Omental fat pad (tissue), 4 donors: ENCODE measurements at places on chromosomes 12 and 14.

DNA sequence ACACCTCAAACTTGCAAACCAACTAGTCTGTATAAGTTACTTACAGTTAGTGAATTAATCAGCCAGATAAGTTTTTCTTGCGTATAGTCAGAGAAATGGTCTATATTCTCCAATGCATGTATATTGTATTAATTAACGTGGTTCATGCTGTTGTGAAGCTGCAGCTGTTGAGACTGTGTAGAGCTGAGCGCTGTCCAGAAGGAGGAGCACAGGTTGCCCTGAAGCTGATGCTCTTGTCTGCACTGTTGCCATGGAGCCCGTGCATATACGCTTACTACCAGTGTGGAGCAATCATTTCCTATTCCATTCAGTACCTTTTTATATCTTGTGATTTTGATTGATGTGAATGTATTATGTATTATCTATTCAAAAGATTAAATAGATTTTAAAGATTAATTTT, 74.3 kb upstream of the ARID2 start:
- no peak for DNase-seq

DNA sequence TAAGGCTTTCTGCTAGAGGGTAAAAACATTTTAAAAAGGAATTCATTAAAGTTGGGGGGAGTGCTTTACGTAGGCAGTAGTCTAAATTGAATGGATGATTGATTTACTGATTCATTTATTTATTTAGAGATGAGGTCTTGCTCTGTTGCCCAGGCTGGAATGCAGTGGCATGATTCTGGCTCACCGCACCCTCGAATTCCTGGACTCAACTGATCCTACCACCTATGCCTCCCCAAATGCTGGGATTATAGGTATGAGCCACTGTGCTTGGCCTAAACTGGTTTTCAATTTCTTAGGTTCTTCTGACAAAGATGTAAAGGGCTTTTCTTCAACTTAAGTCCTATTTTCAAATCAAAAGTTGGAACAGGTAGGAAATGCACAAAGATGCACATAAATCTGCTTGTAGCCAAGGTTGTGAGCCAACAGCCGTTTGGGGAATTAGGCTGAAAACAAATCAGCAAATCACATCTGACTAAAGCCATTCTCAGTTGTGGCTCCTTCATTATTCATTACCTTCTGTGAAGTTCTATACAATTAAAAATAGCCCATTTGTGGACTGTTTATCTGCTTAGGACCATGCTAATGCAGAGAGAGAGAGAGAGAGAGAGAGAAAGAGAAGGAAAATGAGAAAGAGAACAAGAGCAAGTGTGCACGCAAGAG, 218.0 kb downstream of the PPM1H start:
- DNase-seq, result no peak

DNA sequence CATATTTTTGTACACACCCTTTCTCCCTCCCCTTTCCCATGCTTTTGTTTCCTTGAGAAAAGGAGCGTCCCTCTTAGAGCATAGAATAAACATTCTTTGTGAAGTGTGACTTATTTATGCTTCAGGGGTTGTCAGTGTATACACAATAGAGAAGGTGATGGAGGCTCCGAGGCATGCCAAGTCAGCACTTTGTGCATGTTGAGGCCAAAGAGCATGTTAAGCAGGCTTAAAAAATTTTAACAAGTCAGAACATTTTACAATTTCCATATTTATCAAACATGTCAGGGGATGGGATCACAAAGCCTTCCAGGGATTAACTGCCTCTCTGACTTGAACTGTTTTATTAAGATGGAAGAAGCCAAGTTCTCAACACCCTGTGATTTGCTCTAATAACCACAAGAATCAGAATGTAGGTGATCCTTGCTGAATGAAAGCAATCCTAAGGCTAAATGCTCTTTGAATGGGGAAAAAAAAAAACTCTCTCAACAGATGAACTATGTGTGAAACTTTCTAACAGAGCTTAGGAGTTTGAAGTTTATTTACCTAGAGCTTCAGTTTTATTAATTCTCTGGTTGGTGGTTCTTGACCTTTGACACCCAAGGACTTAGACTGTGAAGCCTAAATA, 223.1 kb downstream of the RAD51B start:
- DNase-seq, result no peak

DNA sequence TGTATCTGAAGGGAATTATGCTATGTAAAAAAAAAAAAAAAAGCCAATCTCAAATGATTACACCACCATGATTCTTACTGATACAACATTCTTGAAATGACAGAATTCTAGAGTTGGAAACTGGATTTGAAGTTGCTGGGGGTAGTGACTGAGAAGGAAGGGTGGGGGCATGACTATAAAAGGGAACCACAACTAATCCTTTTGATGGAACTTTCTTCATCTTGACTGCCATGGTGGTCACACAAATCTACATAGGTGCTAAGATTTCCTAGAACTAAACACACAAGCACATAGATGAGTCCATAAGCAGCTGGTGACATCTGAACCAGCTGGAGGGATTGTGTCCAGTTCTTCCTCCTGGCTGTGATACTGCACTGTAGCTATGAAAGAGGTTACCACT, 51.4 kb downstream of the CLMN start:
- DNase-seq, result no peak

DNA sequence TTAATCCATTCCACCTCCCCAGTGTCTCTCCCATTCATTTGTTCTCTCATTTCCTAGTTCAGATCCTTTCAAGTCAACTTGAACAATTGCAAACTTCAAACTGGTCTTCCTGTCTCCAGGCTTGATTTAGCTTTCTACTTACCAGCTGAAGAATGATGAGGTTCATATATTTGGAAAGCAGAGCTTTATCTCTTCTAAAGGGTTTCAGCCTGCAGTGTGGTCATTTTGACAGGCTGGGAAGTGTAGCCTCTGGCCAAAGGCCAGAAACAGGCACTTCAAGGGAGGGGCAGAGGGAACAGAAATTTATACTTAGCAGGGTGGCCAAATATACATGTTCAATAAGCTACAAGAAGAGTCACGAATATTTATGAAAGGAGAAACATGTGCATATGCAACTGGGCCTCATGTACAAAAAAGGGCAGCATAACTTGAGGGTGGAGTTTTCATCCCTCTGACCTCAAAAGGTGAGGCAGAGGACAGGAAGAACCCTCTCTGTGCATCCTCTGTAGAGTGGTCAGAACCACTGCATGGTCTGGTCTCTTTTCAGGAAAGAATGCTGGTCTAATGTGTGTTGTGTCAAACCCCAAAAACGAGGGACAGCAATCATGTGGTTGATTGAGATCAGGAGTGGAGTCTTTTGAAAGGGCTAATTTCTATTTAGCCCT, 34.0 kb upstream of the HECTD1 start:
- DNase-seq, result no peak

- no peak for DNase-seq
Observed at GRCh38 chr14:50955373-50956043, 11.2 kb upstream of the PYGL start.

DNA sequence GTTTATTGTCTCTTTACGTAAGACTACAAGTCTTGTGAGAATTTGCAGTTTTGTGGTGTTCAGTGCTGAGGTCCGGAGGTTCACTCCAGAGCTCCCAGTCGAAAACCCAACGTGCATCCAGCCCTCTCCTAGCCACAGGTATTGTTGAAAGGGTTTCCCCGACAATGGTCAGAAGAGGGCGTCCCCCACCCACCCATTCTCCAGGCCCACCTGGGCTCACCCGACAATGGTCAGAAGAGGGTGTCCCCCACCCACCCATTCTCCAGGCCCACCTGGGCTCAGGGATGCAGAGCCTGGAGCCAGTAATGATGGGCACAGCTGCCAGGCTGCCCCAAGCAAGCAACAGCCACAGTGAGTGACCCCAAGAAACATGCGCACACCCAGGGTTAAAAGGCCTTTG, 126.8 kb upstream of the EVL start:
- no peak for DNase-seq

- no peak for DNase-seq
Observed at GRCh38 chr14:99571303-99571986, 32.6 kb downstream of the CCDC85C start.

DNA sequence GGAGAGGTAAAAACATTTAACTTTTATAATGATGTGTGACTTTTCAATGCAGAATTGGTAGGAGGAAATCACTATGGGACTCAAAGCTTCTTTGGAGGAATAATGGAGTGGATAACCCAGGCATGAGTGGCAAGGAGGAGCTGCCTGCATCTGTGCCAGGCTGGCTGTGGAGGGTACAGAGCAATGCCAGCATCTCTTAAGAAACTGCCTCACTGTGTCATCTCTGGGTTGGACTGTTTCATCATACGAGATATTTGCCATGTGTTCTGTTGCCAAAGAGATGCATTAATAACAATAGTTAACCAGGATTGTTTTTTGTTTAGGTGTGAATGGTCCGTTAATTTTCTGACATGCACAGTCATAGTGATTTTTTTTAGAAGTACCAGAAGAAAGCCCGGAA, 183.7 kb upstream of the NTF3 start:
- no peak for DNase-seq

DNA sequence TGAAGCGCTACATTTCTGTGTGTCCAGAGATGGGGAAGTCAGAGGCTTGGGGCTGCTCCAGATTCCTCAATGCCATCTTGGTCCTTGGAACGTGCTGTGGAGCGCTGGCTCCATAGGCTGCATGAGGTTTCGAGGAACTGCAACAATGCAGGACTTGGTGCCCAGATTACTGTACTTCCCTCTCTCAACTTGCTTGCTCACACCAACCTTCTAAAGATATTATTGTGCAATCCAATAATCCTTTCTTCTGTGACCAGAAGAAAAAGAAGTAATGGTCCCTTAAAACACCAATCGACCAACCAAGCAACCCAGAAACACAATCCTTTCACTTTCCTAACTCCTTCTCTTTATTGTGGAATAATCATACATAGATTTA, 3.7 kb downstream of the PRICKLE1 start:
- DNase-seq, result no peak
